ENCODE measurements at places on chromosomes 16 and 17.

GRCh38 chr17:74332763-74333283 is 6.8 kb downstream of the KIF19 start:
- no peak for DNase-seq

DNA sequence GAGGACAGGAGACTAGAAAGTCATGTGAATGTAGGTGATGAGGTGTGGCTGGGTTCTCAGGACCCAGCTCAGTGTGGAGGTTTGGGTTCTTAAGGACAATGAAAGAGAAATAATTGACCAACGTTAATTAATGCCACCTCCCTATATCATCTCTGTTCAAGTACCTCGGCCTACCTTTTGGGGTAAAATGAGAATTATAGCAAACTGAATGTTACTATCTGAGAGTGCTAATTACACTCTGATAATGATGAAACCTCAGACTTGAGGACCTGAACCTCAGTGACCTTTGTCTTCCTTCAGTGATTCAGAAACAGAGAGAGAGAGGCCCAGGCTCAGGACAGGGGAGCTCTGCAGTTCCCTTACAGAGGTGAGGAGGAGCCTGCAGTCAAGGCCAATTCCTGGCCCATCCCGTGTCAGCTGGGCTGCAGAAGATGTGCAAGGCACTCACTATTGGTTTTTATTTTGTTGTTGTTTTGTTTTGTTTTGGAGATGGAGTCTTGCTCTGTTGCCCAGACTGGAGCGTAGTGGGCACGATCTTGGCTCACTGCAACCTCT is 57.3 kb downstream of the SALL1 start:
- DNase-seq: no peak

DNA sequence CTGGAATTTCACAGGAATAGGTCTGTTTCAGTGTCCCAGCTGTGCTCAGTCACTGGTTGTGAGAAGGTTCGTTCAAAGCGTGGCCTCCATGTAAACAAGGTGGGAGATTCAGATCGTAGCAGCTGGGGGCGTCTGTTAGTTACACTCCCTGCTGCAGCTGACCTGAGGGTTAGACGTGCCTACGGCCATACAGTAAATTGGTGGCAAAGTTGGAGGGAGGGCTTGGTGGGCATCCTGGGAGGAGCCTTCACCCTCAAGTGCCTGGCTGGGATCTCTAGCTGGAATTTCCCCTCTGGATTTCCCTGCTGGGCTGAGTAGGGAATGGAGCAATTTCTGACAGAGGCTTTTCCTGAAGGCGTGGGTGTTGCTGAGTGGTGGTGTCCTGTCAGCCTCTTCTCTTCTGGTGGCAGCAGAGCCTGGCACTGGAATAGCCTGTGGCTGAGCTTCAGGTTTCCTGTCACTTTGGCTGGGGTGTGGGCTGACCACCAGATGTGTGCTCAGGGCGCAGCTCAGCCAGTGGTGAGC is 6.4 kb downstream of the FCSK start:
- no peak for DNase-seq

DNA sequence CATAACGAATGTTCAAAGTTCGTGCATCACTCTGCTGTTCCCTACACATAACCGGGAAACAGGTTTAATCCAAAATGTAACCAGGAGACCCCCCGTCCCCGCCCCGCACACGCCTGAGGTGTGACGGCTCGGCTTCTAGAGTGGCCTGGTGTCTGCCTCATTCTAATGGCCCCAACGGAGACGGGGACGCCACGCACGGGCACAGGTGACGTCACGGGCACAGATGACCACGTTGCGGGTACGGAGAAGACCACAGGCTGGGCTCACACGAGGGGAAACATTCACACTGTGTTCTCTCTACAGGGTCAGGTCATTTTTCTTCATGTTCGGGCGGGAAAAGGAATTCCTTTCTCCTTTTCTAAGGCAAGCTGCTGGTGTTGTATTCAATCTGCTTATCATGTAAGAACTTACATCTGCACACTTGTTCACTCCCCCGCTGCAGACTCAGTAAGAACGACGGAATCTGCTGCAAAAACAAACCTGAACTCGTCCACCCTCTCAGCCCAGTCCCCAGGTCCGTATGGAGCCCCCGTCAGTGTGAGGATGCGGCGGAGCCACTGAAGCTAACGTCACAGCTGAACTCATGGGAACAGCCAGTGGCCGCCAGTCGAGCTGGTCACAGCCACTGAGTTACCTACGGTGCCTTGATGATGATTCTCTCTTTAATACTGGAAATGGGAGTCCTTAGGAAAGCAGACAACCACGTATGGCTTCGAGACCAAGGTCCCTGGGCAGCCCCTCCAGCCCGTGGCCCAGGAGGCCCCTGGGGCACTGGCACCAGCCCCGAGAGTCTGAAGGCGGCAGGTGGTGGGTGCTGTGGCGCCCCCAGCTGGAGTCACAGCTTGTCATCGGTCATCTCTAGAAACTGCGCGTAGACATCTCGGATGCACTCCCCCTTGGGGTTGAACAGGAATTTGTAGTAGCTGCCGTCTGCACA is 32.9 kb downstream of the WDR45B start:
- no peak for DNase-seq

- no peak for DNase-seq
Measured at GRCh38 chr16:30151091-30151490, 28.1 kb upstream of the MAPK3 start.

DNA sequence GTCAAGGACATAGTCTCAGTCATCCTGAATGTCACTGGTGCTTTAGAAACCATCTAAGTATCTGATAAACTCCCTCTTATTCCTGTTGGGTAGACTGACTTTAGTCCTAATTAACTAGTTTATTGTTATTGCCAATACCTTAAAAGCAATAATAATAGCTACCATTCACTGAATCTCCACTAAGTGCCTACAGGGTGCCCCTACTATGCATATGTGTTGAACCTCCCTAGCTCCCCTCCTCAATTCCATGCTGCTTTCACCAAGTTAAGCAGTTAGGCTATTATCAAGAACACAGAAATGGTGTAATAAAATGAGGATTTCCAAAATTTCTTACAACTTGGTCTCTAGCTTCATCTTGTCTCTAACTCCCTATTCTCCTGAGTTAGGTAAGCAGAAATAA is 87.5 kb upstream of the MTMR4 start:
- DNase-seq: no peak

DNA sequence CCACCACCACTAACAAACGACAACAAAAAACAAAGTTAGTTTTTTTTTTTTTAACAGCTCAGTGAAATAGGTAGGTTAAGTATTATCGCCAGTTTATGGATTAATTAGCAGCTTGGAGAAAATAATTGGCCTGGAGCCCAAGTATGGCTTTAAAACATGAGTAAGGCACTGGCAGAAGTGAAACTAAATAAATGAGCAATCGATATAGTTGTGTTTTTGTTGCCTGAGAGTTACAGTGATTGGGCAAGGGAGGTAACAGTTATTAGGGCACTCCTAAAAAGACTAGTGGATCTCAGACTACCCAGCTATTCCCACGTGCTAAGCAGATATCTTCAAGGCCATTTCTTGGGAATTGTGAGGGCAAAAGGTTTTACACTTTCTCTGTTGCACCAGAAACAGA is 2.4 kb downstream of the MLKL start:
- DNase-seq: no peak

DNA sequence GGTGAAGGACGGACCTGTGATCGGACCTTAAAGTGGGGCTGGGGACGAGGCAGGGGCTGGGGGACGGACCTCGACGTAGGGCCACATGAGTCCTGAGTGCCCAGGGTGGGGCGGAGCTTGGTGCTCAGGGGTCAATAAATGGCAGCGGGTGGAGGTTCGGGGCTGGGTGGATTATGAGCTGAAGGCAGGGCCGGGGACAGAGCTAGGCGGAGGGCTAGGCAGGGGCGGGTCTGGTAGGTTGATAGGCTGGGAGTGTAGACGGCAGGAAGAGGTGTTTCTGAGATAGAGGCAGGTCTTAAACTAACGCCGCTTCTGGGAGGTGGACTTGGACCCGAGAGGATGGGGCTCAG is 733 bp downstream of the CHRNB1 start:
- no peak for DNase-seq

DNA sequence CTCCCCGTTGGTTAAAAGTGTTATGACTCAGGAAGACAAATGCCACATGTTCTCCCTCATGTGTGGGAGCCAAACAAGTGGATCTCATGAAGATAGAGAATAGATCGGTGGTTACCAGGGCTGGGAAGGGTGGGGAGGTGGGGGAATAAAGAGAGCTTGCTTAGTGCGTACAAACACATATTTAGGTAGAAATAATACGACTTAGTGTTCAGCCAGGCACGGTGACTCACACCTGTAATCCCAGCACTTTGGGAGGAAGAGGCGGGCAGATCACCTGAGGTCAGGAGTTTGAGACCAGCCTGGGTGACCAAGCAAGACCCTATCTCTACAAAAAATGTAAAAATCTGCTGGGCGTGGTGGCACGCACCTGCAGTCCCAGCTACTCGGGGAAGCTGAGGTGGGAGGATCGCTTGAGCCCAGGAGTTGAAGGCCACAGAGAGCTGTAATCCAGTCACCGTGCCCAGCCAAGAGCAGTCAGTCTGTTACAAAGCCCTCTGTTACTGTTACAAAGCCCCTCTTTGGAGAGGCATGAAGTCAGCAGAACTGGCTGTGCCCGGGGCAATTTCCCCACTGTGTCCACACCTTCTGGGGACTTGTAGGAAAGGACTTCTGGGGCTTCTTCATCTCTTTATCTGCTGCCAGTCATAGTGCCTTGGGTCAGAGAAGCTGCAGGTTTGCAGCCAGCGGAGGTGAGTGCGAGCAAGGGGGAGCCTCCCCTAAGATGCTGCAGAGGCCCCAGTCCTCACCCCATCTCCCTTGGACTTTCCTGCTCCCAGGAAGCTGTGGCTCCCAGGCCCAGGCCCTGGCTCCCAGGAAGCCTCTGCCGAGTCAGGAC is 4.3 kb upstream of the ALDH3A1 start:
- no peak for DNase-seq

- DNase-seq: peak; percentile 37
Measured at GRCh38 chr16:62445909-62446308, 409.7 kb upstream of the CDH8 start.

GRCh38 chr17:44346064-44346844 is 1.2 kb downstream of the GRN start:
- no peak for DNase-seq

DNA sequence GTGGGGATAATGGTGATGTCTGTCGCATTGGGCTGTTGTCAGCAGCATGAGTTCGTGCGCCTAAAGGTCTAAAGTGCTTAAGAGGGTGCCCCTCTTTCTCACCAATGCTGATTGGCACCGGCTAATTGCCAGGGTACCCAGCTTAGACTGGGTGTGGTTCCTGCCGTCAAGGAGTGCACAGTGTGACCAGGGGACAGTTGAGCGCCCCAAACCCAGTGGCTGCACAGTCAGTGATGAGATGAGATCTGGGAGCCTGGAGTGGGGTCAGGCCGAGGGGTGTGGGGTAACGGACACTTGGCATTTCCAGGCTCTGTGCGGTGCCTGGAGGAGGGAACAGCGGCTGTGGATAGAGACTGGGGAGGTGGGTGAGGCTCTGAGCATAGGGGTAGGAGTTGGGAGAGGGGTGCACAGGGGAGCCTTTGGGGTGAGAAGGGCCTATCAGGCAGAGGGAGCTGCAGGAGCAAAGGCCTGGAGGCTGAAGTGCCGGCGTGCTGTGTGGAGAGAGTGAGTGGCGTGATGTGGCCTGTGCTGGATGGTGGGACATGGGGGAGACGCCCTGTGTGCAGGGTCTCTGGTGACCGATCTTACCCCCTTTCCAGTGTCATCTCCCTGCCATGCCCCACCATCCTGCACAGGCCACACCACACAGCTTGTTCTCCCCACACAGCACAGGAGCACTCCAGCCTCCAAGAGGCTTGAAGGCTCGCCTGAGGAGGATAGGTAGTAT is 58.3 kb downstream of the SNX20 start:
- DNase-seq: no peak

- DNase-seq: no peak
Measured at GRCh38 chr17:1949754-1950153, 75.4 kb downstream of the RTN4RL1 start.

- DNase-seq: no peak
Measured at GRCh38 chr17:45307290-45308015, 9.4 kb downstream of the MAP3K14 start.

- DNase-seq: no peak
Measured at GRCh38 chr16:8674413-8675022, at the start of gene ABAT. Gene ABAT (plus strand): TSS chr16:8674617. CDS start chr16:8735740, 61,123 bp downstream.

DNA sequence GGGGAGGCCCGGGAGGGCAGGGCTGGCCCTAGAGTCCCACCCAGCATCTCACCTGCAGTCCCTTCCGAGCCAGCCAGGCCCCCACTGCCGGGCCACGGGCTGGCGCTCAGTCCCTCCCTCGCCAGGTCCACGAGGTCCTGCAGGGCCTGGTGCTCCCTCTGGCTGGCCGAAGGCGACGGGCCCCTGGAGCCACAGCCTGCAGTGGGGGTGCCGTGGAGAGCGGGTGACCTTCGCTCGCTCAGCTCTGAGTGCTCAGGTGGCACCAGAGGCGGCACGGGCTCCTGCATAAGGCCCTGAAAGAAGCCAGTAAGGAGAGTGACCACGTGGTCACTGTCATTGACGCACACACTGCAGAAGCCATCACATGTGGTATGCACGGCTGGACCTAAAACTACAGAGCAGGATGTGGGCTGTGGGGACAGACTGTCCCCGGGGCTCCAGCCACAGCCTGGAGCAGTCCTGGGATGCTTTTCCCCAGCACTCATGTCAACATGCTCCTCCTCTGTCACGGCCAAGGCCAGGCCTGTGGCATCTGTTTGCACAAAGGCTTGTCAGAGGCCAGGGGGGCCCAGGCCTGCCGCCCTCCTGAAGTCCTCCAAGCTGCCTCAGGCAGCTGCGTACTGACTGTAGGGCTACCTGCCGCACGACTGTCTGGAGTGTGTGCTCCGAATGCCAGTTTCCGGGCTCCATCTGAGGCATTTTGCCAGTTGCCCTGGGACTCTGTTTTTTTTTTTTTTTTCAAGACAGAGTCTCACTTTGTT is 15.1 kb downstream of the SLX4 start:
- DNase-seq: no peak

DNA sequence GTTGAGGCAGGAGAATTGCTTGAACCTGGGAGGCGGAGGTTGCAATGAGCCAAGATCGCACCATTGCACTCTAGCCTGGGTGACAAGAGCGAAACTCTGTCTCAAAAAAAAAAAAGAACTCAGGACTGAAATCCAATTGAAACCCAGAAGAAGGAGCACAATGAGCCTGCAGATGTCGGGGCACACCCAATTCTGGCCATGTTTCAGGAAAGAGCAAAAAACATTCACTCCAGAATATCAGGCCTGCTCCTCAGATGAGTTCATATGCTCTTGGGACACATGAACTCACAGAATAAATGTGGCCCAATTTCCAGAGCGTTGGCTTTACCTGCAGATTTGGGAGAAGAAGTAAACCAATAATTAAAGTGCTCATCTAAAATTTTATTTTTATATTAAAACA is 3.0 kb upstream of the CMTM2 start:
- DNase-seq: no peak
